ENCODE measurements at places on chromosomes 5 and 9.

- DNase-seq, result no peak
Measured at GRCh38 chr5:82386576-82386975, 108.4 kb upstream of the RPS23 start.

DNA sequence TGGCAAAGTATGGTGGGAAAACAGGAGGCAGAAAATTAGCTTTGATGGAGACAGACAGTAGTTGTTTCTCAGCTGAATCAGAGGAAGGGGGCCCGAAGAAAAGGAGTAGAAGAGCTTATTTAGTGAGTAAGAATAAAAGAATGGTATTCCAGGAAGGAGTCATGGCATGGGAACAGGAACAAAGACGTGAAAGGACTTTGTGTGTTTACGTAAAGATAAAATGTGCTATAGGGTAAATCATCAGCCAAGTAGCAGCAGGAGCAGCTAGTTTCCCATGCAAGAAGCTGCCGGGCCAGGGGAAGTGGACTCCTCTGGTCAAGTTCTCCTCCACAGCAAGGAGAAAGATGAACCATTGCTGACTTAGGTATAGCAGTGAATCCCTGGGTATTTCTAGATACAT is 454.5 kb downstream of the HINT1 start:
- no peak for DNase-seq

- DNase-seq, result no peak
Measured at GRCh38 chr5:115419846-115420585, 123.6 kb upstream of the CCDC112 start.

DNA sequence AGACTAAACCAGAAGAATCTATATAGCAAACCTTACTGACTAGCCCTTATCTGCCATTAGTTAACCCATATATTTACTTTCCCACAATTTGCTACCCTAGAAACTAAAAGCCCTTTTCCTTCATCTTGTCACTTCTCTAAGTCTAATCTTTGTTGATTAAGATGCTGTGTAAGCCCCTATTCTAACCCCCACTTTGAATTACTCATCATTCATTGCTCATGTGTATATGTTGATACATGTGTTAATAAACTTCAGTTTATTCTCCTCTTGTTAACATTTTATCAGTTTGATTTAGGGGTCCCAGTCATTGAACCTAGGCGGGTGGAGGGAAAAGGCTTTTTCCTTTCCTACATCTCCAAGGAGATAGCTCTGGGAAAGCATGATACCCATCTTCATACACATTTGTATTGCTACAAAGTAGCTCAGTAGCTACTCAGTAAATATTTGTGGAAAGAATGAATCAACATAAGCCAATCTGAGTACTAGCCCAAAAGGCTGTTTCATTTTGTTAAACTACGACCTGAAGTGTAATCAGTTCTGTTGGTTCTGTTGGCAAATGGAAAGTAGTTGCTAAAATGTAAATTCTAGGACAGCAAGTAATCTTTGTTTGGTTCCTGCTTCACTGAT is 35.1 kb upstream of the NDFIP1 start:
- no peak for DNase-seq

DNA sequence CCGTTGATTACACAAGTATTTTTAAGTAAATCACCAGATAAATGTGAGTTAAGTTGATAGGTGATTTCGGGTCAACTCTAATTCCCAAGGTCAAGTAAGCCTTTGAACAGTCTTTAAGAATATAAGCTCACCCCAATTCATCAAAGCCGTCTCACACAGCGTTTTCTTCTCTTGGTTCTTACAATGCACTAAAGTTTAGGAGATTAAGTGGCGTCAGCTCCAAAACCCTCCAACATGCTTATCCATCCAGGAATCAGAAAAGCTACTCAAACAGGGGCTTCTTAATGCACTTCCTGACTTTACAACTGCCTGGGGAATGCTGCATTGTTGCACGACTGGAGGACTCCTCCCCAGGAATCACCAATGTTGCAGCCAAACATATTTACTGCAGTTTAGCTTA is 206.2 kb upstream of the EFNA5 start:
- no peak for DNase-seq

All from T-helper 9 cell (primary cell).